ENCODE measurements at places on chromosomes 5 and 9.

DNA sequence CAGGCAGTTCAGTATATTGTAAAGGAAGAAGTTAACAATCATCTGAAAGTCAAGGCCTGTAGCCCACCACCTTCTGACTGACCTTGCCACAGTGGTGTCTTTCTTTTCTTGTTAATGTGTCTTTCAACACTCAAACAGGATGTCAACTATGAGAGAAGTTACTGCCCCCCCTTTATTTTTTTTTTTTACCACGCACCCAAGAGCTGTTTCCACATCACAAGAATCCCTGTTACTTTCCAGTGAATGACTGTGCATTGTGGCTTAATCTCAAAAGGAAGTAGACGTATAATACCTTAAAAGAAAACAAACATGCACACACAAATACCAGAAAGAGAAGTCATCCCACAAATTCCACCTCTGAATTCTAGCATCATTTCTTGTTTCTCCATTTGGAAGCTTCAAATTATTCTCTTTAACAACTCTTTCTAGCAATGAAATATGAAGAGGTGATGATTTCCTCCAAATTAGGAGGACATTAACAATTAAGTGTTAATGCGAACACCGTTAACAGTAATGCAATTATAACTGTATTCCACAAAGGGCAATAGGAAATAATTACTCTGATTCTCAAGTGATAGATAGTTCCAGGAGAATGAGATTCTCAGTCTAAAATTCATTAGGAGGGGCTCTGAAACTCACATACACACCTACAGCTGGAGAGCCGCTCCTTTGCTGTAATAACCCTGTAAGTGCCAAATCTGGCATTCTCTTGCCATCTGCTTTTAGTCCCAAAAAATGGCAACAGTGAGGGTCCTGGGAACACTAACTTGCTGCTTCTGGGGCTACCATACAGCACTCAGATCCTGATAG, 201.0 kb downstream of the EFNA5 start:
- H3K27ac ChIP-seq: peak overlapping the region; percentile 61
- H3K4me3 ChIP-seq: no peak overlapping the region
- H3K27me3 ChIP-seq: no peaks in the 10 kb centered on the region
- no peak for DNase-seq
- H3K4me1 ChIP-seq: no peaks in the 10 kb centered on the region
- no peaks in the 10 kb centered on the region for H3K36me3 ChIP-seq

GRCh38 chr9:2016408-2017330, 1.5 kb downstream of the SMARCA2 start:
- H3K4me1 ChIP-seq: peaks cover 5% of the 10 kb centered on the region
- peak; percentile 82 for DNase-seq
- no peaks in the 10 kb centered on the region for H3K36me3 ChIP-seq
- peak overlapping the region; percentile 86 for H3K4me3 ChIP-seq

GRCh38 chr9:95605101-95605500, 88.3 kb upstream of the PTCH1 start:
- no peaks in the 10 kb centered on the region for H3K27me3 ChIP-seq
- no peaks in the 10 kb centered on the region for H3K4me1 ChIP-seq
- H3K27ac ChIP-seq: no peak overlapping the region
- no peak for DNase-seq

DNA sequence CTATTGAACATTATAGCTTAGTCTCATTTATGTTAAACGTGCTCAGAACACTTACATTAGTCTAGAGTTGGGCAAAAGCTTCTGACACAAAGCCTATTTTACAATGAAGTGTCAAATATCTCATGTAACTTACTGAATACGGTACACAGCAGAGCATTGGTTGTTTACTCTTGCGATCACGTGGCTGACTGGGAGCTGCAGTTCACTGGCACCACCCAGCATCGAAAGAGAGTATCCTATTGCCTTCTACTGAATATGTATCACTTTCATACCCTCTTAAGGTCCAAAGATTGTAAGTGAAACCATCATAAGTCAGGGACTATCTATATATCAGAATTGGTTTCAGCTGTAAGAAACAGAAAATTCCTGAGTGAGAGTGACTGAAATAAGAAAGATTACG, 42.6 kb upstream of the OSMR start:
- no peak overlapping the region for H3K27ac ChIP-seq
- H3K36me3 ChIP-seq: no peaks in the 10 kb centered on the region
- DNase-seq: no peak
- H3K4me3 ChIP-seq: no peak overlapping the region
- no peaks in the 10 kb centered on the region for H3K27me3 ChIP-seq

DNA sequence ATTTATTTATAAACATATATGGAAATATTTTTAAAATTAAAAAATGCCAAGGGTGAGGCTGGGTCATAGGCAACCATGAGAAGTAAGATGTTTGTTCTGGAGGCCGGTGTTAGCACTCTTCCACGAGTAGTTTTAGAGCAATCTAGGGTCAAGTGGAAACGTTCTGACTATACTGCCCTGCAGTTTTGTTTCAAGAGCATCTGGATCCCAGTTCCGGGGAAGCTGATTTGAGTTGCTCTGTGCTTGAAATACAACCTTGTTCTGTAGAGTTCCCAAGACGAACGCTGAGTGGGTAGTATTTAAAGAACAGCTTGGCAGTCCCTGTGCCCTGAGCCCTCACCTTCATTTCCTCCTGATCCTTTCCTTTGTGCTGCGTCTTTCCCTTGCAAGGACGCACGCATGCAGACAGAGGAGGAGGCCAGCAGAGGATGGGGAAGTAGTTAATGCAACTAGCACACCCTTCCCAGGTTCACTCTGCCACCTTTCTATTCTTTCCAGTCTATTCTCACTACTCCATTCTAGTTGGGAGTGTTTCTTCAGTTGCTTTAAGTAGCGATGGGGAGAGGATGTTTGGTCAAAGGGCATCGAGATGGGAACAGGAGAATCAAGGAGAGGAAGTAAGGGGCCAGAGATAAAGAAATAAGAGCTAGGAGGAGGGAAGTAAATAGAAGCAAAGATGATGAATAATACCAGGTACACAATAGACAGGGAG, 68.3 kb upstream of the ZSWIM6 start:
- no peak for DNase-seq
- H3K27ac ChIP-seq: no peak overlapping the region
- H3K4me3 ChIP-seq: no peak overlapping the region
- no peaks in the 10 kb centered on the region for H3K4me1 ChIP-seq
- no peaks in the 10 kb centered on the region for H3K36me3 ChIP-seq
- no peaks in the 10 kb centered on the region for H3K27me3 ChIP-seq

- no peaks in the 10 kb centered on the region for H3K4me1 ChIP-seq
- H3K27ac ChIP-seq: no peak overlapping the region
- no peak for DNase-seq
- no peaks in the 10 kb centered on the region for H3K36me3 ChIP-seq
- H3K4me3 ChIP-seq: no peak overlapping the region
Measured at GRCh38 chr9:7879551-7880245, 80.1 kb upstream of the DMAC1 start.

DNA sequence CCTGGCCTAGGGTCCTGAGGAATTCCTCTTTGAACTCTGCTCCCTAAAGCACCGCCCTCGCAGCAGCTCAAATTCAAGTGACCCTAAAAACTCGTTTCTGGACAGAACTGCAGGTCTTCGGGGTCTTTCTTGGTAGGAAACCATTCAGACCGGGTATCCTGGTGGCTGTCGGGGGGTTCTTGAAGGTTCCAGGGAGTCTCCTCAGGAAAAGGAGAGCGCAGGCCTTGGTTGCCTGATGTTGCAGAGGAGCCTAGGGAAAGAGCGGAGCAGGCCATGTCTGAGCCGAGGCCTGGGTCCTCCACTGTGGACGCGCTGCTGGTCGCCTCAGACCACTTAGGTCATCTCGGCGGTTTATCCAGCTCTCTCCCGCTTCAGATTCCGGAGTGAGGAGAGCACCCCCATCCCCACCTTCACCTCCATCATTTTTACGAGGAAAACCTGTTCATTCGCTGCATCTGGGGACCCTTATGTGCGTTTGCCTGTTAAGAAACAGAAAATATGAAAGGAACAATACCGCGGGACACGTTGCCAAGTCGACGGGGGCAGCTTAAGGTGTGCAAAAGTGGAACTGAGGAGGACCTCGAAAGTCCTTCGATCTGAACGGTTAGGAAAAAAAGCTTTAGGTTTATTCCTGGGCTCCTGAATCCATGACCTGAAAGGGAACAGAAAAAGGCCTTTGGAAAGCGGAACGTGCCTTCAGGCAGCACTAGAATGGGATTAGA, 299.4 kb downstream of the PARP8 start:
- no peak overlapping the region for H3K27ac ChIP-seq
- H3K36me3 ChIP-seq: no peaks in the 10 kb centered on the region
- H3K4me3 ChIP-seq: no peak overlapping the region
- no peaks in the 10 kb centered on the region for H3K4me1 ChIP-seq
